ENCODE measurements at places on chromosomes 7 and 10. TPM values are rescaled to one million over a fixed set of nuclear protein-coding genes. Genes with fewer than 3 reads are reported as not detected.

DNA sequence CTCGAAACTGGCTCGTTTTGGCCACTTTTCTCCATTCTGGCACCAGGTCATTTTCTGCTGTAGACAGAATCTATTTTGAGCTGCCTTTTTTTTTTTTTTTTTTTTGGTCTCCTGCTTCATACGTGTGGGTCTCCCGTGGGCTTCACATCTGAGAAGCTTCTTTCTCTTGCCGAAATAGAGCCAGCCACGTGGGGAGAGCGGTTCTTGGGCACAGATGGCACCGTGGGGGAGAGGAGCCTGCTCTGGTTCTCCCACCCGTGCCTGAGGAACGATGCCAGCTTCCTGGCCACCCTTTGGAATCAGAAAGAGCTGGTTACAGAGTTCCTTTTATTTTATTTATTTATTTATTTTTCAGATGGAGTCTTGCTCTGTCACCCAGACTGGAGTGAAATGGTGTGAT is 48.7 kb upstream of the OCM2 start:
- DNase-seq, result no peak

- DNase-seq, result no peak
These were observed 209.3 kb downstream of the JAZF1 start for GRCh38 chr7:27971171-27971812.

DNA sequence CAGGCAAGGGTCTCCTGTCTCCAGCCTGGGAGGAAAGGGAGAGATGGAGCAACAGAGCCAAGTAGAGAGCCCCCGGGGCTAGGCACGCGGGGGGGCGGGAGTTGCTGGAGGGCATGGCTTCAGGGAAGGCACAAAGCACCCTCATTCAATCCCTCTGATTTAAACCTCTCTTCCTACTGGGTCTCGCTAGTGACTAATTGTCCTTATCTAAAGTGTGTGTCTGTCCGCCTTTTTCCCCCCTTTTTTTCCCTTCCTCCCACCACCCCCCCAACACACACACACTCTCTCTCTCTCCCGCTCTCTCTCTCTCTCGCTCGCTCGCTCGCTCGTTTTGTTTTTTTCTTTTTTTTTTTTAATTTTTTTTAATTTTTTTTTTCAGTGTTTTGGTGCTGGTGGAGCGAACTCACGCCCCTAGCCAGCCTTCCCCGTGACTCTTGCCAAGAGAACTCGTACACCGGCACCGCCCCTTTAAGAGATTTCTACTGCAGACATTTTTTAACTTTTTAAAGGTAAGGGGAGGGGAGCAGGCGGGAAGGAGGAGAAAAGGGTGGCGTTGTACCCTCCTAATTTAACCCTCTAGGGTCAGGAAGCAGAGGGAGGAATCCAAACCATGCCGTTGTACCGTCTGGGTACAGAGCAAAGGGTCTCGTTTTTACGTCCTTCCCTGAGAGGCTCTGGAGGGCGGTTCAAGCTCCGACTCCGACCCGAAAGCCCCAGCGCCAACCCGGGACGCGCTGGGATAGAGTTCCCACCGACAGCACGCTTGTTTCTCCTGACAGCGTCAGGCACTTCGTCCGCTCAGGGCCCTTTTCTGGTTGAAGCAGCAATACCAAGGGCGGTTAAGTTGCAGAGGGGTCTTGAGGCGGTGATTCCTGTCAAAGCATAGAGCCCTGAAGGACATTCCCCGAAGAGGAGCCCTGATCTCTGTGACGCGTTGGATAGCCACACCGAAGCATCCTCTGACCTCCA is at the start of gene HPSE2:
Gene HPSE2, minus strand, starts transcription at position 195 of the 969 bp plus-strand sequence.
- DNase-seq, result no peak

- no peak for DNase-seq
These were observed 37.3 kb downstream of the ZNF777 start for GRCh38 chr7:149423449-149424110.

GRCh38 chr7:38020121-38020785 is 99.8 kb downstream of the EPDR1 start:
- DNase-seq, result no peak

NYAP1 gene
- 1.5 TPM for total RNA-seq

NUDT5 gene
- 78.9 TPM for total RNA-seq

GPR15LG gene
- total RNA-seq, result 0.33 TPM

DNAJB12 gene
- total RNA-seq, result 57.7 TPM

Data from mammary epithelial cell (primary cell).